ENCODE measurements at places on chromosomes 3 and 15.

DNA sequence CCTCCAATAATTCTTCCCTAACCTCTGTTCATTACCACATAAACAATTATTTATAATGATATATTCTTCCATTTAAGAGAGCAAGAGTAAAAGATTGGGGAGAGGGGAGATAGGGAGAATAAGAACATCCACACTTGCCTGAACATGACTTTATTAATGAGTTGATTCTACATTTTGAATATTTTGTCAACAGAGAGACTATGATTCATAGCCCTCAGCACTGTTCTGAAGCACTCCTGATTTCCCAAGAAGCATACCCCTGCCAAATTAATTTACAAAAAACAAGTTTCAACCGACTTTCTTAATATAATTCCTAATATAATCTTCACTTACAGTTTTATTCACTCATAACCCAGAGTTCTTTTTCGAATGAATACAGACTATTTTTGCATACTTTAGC lies 828.8 kb downstream of the ROBO2 start:
- no peak for DNase-seq

DNA sequence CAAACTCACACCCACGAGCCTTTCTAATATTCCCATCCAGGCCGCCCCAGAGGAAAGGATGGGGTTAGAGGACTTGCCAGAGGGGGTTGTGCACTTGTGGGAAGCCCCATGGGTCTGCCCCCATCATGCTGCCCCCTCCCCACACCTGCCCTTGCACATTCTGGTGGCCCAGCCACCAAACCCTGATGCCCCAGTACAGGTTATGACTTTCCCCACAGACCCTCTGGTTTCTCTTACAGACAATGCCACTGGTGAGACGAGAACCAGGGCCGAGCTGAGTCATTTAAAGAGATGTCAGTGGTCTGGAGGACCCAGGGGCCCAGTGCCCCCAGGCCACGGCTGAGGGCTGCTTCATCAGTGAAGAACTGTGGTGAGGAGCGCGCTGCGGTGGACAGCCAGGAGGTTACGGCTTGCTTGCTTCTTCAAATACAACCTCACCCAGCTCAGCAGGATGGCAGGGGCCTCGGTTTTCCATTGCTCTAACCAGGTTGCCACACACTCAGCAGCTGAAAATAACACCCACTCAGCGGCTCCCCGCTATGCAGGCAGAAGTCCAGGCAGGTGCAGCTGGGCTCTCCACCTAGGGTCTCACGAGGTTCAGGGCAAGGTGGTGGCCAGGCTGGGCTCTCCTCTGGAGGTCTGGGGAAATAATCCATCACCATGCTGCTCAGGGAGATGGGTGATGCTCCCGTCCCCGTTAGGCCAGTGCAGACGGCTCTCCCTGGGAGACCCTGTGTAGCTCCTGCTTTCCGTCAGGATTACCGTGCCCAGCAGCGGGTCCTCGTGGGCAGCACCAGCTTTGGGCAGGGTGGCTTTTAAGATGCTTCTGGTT lies 13.8 kb upstream of the SNRPA1 start:
- no peak for DNase-seq

DNA sequence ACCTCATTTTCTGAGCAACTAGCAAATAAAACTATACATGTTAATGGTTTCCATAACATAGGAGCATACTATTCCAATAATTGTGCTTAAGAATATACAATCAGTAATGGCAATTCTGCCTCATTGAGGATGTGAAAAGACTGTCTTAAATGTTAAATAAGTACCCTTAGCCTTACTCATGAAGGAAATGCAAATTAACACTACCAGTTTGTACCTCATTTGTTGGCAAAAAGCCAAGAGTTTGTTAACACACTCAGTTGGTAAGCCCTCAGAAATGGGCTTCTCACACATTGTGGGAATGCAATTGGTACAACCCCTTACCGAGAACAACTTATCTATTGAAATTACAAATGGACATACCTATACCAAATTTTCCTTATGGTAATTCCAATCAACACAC lies 9.2 kb upstream of the STT3B start:
- no peak for DNase-seq

DNA sequence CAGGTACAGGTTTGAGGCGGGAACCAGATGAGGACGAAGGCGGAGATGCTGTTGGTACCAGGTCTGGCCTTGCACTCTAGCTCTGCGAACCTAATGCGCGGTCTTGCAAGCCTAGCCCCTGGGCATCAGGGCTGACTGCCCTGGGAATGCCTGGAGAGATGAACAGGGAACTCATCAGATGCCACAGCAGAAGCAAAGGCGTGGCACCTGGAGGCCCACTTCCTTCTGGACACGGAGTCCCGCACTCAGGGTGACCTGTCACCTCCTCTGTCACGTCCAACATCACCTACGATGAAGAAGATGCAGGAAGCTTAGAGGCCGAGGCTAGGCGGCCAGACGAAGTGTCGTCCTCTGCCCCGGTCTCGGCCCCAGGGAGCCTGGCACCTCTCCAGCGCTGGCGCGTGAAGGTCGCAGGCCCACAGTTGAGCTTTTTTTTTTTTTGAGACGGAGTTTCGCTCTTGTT lies 9.4 kb downstream of the RPLP1 start:
- DNase-seq: no peak

DNA sequence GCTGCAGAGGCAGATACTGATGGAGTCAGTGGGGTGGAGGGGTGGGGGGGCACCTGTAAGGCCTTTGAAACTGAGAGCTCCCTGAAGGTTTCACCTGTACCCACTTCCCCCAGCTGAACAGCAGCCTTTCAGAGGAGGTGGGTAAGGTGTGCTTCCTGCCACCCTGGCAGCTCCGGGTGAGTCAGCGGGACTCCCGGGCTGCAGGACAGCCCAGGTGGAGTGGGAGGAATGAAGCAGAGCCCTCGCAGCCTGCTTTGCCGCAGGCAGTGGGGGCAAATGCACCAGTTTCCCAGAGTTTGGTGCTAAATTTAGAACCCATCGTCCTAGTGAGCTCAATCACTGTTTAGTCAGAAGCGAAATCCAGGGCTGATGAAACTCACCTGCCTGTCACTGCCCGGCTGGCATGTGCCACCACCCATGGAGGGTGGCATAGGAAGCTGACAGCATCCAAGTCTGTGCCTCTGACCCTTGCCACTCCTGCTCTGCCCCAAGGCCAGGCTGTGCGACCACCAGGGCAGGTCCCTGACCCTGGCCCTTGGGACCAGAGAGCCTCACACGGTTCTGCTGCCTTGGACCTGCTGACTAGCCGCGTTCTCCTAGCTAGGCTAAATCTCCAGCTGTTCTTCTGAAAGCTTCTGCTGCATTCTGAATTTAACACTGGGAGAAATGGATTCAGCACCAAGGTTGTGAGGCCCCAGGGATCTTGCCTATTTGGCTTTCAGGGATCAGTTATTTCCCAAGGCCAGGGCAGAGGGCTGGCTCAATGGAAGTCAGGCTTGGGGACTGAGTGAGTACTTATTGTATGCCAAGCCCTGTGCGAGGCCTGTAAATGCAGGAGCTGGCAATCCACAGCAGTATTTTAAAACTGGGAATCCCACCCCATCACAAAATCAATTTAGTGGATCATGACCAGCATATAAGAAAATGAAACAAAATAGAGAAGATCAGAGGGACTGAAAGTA lies 67.3 kb upstream of the RASGRF1 start:
- DNase-seq: no peak

DNA sequence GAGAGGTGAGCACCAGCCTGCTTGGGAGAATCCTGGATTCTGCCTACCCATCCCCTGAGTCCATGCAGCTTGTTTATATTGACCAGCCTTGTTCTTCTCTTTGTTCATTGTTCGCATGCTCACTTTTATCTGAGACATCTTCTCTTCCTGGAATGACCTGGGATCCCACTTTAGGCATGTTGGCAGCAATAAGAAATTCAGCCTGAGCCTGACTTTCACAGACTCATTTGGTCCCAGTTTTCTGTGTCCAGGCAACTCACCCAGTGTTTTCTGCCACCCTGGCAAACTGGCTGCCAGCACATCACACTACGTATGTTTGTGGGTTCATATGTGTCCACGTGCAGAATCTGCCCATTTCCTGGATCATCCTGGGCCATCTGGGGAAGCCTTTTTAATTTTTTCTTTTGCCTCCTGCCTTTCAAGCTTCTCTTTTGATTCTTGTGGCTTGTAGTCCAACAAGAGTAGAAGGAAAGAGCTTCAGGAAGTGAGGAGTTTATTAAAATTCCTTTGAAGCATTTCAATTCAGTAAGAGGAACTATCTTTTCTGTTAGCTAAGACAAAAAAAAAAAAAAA lies 199.9 kb downstream of the FNDC3B start:
- DNase-seq: no peak

DNA sequence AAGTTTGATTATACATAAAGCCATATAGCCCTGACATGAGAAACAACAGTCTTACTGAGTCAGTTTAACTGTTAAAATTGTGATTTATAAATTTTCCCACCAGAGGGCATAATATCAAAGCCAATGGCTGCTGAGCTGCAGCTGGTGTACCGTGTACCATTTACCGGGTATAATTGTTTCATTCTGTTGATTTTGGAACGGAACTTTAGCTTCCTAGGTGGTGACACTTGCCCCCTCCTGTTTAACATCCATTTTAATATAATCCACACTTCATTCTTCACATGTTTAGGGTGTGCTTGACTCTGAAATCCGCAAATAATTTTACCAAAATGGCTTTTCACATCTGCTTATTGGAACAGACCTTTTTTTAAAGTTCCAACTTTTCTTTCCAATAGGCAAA lies 72.8 kb downstream of the SLC9A9 start:
- no peak for DNase-seq

- DNase-seq: peak; percentile 43
Observed at GRCh38 chr15:81296673-81297072, 27.3 kb downstream of the STARD5 start.

DNA sequence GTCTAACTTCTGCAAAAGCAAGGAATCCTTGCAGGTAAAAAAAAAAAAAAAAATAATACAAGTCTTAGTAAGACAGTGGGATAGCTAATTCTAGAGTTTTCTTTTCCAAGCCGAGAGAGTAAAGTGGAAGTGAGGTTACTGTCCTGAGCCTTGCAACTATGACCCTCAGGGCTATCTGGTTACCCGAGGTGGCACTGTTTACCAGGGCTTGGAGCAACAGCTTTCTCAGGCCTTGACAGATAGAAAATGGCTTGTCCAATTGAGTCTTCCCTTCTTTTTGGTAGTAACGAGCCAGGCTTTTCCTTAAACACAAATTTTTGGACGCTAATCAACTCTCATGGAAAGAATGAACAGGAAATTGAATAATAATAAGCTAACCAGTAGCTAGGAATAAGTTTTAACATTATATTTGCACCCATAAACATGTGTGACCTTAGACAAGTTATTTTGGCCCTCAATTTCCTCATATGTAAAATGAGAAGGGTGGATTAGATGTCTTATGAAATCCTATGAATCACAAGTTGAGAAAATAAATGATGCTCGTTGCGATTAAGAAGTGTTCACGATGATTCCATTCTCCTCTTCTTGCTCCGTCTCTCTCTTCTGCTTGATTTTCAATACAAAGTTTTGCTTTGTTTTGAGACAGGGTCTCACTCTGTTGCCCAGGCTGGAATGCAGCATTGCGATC lies 236.9 kb upstream of the KBTBD8 start:
- DNase-seq: no peak

GRCh38 chr3:81003817-81004216 lies 757.6 kb downstream of the GBE1 start:
- no peak for DNase-seq

DNA sequence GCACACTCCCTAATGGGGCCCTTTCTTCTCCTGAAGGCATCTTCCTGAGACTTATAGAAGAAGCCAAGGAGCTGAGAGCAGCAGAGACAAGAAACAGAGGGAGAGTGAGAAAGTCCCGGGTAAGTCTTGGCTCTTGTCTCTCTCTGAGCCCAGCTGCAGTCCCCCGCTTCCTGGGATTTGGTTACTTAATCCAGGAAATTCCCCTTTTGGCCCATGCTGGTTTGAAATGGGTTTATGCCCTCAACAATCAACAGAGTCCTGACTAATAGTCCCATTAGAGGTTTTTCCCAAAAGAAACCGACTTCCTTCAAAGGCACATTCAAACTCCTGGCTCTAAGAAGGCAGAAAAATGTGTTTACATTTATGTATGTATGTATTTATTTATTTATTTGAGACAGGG lies 22.0 kb downstream of the TMEM158 start:
- DNase-seq: no peak

DNA sequence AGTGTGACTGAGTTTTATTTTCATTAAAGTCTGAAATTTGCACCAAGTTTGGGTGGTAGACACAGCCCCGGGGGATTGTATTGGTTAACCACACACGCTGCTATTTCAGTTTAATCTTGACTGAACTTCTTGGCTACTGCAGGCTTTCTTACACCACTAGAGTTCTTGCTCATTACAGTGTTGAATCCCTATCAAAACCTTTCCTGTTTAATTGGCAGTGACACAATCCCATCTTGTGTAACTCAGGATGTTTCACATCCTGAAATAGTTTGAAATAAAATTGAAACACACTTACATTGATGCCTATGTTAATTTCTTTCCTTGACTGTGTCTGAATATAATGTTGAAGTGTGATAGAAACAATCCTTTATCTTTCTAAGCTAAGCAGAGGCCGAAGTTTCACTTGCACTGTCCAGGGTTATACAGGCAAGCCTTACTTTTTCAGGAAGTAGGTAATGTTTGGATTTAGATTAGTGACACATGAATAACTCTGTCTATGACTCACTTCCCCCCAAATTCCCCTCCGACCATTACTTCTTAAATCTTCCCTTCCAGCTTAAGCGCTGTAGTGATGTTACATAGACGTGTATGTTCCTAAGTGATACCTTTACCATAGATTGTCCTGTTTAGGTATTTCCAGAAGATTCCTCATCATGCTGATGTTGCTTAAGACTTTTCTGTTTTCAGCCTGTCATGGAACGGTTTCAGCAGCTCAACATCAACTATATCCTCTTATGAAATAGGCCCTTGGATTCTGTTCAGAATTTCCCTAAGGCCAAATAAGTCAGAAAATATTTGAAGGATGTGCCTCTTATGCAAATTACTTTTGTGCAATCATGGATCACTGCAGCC lies 16.8 kb downstream of the ATG7 start:
- DNase-seq: no peak

GRCh38 chr3:152173627-152174026 lies 95.1 kb upstream of the MBNL1 start:
- no peak for DNase-seq

DNA sequence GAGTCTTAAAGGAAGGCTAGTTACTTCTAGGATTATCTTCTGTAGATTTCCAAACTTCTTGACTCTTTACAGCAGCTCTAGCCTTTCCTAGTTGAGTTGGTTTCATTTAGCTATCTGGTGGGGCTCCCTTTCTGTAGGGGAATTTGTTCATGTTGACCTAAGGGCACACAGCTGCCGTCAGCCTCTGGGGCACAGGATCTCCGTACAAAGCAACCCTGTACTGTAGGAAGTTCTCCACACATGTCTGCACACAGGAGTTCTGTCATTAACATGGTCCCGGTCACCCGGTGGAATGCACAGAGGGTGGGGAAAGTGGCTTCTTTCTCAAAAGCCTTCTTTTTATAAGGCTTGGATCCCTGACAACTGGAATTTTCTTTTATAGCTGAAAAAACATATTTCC lies 88.7 kb upstream of the TNIK start:
- DNase-seq: no peak

- DNase-seq: no peak
Observed at GRCh38 chr3:12303534-12303933, 14.7 kb downstream of the PPARG start.
